ENCODE measurements at places on chromosomes 16 and 17.
A peak's percentile ranks its signal among the peaks of the same experiment; 100 is the strongest.

DNA sequence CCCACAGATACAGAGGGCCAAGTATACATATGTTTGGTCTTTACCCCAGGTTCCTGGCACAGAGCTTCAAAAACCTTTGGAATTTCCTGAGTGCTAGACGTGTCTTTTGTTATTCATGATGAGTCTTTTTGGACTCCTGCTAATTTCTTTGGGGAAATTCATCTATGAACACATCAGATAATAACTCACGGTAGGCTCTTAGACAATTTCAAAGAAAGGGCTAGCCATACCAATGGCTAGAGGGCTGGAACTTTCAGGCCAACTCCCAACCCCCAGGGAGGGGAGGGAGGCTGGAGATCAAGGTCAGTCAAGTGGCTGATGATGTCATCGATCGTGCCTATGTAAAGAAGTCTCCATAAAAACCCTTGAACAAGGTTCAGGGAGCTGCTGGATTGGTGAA, 101.9 kb downstream of the STX8 start:
- no peak for DNase-seq

- no peak for DNase-seq
Measured at GRCh38 chr17:73765824-73766563, 121.7 kb upstream of the SDK2 start.

DNA sequence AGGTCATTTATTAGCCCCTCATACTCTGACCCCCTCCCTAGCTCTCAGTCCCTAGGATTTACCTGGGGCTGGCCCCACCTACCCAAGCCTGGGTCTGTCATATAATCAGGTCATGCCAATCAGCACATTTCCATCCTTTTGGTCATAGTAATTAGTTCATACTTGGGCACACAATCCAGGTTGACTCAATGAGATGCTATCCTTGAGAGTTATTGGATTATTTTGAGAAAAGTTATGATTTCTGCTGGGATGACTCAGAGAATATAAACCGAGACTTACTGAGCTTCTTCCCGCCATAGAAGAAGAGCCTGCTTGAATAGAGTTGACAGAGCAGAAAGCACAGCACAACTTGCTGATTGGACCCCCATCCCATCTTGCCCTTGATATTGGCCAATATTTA, 331.5 kb downstream of the CBLN1 start:
- no peak for DNase-seq

- DNase-seq, result no peak
Measured at GRCh38 chr17:18850679-18851078, 7.3 kb upstream of the PRPSAP2 start.

DNA sequence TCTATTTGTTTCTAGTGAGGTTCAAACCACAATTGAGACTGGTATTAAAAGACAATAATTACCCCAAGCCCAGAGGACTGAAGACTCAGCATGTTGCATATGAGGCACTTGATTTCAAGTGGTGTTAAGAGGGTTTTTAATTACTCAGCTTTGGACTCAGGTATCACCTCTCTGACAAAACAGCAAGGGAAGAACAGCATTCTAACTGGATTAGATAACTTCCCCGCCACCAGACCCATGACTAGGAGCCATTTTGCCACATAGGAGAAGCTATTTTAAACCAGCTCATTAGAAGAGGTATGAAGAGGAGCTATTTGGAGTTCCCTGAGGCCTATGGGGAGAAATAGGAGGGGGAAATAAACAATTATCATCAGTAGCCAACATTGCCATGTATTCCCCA, 226.1 kb upstream of the TOX3 start:
- DNase-seq, result no peak

GRCh38 chr16:3520413-3520812, 19.6 kb downstream of the CLUAP1 start:
- no peak for DNase-seq

- DNase-seq, result no peak
Measured at GRCh38 chr17:2214047-2214928, 89.3 kb downstream of the SMG6 start.

DNA sequence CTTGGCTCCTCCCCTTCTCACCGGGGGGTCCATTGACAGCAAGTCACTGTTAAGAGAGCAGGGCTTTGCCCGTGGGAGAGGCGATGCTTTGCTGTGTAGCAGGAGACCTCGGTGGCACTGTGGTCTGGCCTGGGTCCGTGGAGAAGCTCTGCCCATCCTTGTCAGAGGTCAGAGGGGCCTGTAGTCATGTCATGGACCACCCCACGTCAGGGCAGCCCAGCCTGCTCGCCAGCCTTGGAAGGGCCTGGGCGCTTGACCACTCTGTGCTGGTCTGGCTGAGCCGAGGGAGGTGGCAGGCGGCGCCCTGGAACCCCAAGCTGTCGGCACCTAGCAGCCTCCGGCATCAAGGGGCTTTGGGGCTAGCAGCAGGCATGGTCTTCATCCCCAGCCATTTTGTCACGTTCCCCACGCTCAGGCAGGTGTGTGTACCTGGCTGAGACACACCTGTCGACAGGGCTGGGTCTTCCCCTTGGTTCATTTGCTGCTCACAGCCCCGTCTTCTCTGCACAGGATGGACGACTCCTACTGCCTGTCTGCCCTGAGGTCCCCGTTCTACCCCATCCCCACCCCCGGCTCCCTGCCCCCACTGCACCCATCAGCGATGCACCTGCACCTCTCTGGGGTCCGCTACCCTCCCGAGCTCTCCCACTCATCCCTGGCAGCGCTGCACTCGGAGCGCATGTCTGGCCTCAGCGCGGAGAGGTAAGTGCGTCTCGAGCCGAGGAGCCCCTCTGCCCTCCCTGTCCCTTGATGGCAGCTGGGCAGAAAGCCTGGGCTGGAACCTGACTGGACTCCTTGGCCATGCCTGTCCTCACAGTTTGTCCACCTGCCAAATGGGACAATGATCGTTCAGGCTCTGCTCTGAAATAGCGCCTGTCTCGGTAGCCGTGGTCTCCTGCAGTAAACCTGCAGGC, 33.3 kb downstream of the GINS2 start:
- no peak for DNase-seq

DNA sequence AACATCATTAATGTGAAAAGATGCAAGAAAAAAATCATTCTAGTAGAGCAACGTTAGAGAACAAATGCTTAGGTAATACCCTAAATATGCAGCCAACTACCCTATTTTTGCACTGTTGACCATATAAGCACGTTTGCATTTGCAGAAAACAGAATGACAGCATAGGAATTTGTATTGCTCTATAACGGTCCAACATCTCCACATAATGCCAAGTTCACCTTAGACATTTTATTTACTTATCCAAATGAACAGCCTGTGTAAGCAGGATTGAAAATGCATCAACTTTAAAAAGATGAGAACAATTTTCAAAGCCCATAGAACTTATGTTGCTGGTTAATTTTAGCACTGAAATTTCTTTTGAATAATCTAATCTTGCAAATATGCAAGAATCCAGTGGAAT, 19.1 kb upstream of the RSL1D1 start:
- DNase-seq, result no peak

DNA sequence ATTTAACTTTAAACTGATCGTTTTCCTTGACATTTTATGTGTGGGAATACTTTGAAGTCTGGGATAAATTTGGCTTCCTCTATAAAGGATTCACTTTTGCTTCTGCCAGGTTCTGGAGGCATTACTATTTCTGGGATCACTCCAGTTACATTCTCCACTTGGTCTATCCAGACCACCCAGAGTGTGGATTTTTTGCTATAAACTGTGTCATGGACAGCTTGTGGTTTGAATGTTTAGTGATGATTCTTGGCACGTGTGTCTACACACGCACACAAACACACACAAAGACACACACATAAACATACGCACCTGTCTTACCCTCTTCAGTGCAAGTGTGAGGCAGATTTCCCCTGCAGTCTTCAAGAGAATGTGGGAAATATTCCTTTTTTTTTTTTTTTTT, 27.4 kb upstream of the MSI2 start:
- no peak for DNase-seq

DNA sequence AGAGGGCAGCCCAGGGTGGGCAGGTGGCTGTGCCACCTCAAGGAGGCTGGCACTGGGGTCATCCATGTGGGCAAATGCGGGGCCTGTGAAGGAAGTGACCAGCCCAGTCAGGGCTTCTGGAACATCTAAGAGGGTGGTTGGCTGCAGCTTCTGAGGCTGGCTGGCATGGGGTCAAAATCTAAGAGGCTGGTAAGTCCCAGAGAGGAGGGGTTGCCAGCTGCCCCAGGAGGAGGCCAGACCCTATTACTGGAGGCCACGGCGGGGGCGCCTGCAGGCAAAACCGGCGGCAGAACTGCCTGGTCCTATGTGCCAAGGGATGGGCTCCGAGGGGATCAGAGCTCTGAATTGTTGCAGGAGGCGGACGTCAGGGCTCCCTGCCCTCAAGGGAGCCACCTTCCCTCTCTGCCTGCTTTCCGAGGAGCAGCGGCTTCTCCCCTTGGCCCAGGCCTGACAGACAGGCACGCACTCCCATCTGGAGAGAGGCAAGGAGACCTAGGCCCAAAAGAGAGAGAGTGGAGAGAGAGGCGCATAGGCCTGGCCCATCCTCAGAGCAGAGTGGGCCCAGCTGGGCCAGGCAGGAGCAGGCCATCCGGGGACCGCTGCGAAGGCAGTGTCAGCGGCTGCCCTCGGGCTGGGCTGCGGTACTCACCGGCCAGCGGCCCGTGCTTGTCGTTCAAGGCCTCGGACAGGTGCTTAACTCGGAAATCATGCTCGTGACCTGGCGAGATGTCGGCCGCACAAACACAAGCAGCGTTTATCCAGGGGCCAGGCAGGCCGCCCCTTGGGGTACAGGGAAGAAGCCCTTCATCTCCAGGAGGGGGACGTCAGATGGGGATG, 10.9 kb downstream of the ZACN start:
- no peak for DNase-seq

DNA sequence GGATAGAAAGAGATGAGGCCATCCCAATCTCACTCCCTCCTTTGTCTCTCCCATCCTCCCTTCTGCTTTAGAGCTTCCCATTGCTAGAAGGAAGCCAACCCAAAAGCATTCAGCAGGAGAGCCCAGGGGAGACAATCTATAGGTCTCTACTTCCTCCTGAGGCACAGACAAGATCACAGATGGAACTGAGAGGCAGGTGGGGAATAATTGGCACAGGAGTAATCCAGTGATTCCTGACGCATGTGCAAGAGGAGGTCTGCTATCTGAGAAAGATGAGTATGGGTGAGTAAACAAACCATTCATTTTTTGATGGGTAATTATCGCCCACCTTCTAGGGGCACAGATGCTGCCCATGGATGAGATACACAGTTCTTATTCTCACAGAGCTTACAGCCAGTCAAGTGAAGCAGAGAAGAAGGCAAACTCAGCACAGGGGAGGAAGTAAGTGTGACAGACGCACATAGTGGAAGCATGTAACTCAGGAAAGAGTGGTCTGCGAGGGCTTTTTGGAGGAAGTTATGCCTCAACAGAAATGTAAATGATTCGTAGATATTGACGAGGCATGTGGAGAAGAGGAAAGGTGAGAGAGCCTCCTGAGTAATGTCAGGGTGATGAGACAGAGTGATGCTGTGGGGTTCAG, 88.9 kb upstream of the HLF start:
- no peak for DNase-seq

DNA sequence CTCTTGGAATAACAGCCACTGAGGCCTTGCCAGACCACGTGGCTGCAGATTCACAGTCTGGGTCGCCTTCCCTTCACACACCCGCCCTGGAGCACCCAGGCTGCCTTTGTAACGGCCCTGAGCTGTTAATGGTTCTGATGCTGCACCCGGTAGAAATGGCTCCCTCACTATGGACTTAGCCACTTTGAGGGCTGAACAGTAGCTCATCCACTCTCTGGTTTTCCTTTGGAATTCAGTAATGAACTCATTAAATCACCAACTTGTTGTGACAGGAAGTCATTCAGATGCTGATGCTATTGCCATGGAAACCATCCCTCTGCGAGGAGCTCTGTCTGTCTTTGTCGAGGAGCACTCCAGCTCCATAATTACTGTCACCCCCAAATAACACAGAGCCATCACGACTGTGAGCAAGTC, 59.2 kb downstream of the CDK5R1 start:
- DNase-seq, result no peak

DNA sequence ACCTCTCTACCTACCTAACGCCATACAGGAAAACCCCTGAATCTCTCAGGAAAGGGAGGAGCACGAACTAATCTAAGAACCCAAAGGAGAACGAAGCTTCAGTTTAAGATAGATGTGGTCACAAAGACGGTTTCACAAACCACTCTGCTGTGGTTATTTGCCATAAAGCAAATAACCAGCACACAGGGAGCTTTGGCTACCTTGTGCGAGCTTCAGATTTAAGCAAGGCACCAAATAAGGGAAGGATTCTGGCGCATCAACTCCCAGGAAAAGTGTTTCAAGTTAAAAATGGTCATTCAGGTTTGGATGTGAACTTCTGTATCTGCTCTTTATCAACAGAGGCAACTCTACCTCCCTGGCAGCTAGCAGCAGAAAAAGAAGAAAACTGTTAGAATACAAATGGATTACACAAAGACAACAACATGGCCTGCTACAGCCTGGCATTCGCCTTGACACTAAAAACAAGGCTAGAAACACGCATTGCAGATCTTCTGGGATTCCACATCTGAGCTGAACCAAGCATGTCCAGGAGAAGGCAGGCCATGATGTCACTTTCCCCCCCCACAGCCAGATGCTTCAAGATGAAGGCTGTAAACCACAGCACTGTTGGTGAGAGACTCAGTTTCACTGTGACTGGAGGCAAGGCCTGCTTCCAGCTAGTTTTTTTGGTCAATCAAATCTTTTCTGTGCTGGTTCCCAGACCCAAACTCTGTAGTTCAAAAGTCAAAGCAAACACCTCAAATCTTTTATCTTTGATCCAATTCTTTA, 43.6 kb downstream of the SMG6 start:
- peak; percentile 51 for DNase-seq
